ENCODE measurements at places on chromosomes 11 and 22.

- no peak for DNase-seq
Observed at GRCh38 chr11:61618978-61619377, 38.1 kb upstream of the SYT7 start.

DNA sequence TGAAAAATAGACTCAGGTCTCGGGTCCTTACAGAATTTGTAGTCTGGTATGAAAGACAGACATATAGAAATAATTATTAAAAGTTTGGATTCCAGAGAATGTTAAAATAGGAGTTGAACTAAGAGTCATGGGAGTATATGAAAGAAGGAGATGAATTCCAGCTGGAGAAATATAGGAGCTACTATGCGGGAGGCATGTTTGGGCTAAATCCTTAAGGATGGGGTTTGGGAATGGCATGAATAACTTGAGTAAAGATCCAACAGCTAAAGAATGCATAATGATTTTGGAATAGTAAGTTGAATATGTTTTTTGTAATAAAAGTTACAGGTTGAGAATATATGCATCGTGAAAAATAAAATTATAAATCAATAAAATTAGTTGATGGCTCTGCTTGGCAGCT is 129.4 kb upstream of the SLC5A12 start:
- DNase-seq = no peak

DNA sequence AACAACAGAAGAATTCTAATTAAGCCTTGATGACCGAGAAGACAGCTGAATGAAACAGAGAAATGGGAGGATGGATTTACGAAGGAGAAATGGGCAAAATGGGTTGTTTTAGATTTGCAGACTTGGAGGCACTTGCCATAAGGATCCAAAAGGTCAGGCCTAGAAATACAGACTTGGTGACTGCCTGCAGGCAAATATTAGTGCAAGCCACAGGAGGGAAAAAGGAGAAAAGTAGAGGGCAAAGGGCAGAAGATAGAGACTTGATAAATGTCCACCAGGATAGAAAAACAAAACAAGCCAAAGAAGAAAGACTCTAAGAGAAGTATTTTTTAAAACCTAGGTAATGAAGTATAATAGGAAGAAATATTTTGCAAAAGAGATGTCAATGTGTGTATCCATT is 13.1 kb downstream of the CCDC34 start:
- no peak for DNase-seq

DNA sequence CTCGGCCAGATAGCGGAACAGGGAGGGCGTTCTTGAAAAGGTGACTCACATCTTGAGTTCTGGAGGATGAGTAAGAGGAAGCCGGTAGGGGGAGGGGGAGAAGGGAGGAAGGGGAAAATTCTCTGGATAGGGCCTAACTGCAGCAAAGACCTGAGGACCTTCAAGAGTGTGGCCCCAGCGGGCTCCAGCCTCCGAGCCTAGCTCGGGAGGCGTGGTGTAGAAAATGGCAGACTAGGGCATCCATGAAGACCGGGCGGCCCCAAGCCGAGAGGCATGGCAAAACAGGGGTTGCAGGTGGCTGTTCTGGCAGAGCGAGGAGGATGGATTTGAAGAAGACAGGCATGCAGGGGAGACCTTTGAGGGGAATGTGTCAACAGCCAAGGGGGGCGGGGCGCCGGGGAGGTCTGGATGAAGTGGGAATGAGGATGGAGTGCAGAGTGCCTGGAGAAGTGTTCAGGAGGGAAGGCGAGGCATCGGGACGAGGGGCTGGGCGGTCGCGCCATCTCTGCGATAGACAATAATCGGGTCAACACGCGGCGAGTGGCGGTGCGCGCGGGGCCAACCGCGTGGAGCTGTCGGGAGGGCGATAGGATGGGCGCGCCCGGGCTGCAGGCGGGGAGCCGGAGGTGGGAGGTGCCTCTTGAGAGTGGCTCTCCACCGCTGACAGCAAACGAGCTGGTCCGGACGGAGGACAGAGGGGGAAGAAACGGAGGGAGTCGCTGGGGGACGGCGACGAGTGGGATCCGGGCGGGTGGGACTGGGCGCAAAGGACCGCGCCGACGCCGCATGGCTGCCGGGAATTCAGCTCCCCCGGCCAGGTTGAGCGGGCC is 40.0 kb upstream of the CREB3L1 start:
- no peak for DNase-seq

DNA sequence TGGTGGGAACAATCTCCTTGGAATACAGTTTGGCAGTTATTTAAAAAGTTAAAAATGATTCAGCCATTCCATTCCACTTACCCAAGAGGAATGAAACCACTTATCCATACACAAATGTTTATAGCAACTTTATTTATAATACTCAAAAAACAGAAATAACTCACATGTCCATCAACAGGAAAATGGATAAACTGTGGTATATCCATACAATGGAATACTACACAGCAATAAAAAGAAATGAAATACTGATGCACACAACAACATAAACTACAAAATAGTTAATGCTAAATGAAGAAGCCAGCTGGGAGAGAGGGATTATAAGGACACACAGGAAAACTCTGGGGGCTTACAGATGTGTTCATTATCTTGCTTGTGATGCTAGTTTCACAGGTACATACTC is 64.7 kb downstream of the FCHSD2 start:
- no peak for DNase-seq

- no peak for DNase-seq
Observed at GRCh38 chr11:116657842-116658825, 114.7 kb downstream of the BUD13 start.

GRCh38 chr11:87006035-87006434 is 31.7 kb upstream of the TMEM135 start:
- DNase-seq = no peak

DNA sequence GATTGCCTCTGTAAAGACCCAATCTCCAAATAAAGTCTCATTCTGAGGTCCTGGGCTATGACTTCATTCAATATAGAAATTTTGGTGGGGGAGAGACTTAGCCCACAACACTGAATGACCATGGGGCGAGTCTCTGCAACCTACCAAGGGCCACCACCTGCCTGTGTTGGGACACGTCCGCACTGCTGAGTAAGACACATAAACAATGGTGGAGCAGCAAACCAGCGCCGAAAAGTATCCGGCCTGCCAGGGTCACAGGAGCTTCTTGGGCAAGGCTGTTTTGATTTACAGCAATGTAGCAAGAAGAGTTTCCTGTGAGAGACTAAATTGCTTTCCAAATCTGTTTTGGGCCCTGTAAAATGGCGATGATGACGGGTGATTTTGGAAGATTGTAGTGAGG is 122.3 kb downstream of the SHANK2 start:
- no peak for DNase-seq

GRCh38 chr11:64285885-64286800 is 495 bp downstream of the GPR137 start:
- DNase-seq = no peak

- no peak for DNase-seq
Observed at GRCh38 chr11:127919206-127920000, 668.0 kb downstream of the ETS1 start.

DNA sequence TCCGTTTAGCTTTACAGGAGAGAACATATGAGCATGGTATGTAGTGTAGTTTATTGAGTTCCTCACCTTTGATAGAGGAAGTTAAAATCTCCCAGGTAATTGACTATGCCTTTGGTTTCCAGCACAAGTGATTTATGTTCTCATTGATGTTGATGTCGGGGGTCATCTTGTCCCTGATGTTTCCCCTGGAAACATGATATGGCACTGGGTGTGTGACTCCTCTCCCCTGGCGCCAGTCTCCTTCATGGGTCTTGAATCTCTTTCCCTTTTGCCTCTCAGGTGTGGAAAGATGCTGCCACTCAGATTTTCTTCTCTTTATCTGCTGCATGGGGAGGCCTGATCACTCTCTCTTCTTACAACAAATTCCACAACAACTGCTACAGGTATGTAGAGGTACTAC is 28.3 kb downstream of the SLC6A5 start:
- no peak for DNase-seq

GRCh38 chr11:74936087-74936486 is 12.8 kb downstream of the XRRA1 start:
- DNase-seq = no peak

DNA sequence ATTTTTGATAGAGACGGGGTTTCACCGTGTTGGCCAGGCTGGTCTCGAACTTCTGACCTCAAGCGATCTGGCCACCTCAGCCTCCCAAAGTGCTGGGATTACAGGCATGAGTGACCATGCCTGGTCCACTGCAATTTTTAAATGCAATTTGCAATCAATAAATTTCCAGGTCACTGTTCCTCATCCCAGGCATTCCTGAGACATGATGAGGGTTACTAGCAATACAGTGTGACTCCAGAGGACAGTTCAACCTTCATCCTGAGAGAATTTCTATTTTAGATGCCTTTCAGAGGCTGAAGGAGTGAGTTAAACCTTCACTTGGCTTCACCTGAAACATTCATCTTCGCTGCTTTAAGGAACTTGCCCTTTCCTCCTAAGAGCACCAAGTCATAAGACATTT is 9.7 kb upstream of the UBASH3B start:
- DNase-seq = no peak

DNA sequence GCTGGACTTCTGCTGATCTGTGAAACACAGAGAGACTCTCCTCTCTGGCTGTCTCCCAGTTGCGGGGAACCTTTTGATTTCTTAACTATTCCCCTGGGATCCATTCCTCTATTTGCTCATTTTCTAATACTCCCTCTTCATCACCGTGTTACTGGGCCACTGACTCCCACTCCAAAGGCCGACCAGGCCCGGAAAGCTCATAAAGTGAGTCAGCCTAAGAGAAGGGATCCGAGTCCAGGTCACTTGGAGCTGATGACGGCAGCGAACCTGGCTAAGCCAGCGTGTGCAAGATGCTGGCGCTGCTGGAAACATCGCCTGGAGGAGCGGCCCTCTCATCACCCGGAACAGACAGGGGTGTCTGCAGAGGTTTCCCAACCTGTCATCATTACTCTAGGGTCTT is 112.8 kb downstream of the FBXO7 start:
- no peak for DNase-seq

- no peak for DNase-seq
Observed at GRCh38 chr11:67273260-67273990, 7.2 kb downstream of the GRK2 start.

DNA sequence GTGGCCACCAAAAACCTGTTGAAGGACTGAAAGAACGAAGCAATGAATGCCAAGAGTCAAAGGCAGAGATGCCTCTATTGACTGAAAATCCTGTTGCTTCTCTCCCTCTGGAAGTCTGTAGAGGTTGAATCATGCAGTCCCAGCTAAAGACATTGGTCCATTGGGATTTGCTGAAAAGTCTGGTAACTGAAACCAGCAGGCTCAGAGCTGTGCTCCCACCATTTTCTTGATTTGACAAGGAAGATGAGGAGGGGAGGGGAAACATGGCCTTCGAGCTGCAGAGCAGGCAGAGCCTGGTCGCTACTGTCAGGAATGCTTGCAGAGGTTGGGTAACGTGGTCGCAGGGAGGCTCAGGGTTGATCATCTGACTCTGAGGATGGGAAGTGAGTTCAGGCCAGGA is 72.8 kb upstream of the CSNK2A3 start:
- DNase-seq = no peak

DNA sequence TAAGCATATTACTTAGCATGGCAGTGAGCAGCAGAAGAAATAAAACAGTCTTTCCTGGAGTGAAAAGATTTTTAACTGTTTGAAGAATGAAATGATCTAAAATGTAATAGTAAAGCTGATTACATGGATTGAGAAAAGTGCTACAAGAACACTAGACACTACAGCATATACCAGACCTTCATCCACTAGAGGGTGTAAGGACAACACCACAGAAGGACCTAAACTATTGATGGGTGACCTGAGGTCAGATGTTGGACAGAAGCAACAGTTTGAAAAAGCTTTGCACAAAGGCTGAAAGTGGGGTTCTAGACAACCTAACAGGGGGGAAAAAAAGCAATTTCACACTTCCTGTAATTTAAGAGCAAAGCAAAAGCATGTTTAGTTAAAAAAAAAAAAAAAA is 97.7 kb downstream of the RBFOX2 start:
- no peak for DNase-seq

DNA sequence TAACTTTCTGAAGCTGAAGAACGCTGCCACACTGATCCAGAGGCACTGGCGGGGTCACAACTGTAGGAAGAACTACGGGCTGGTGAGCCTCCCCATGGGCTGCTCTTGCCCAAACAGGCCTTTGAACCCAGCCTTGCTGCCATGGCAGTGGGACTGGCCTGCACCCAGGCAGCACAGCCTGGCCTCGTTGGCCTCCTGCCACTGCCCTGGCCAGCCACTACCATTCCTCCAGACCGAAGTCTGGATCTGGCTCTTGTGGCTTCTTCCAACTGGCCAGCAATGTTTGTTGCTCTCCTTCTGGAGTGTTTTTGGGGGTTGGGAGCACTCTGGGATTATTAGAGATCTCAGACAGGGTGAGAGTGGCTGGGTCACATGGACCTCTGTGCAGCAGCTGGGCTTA is 51.0 kb downstream of the MYO7A start:
- no peak for DNase-seq

- DNase-seq = peak; percentile 74
Observed at GRCh38 chr11:118608360-118609227, 1.2 kb downstream of the PHLDB1 start.

DNA sequence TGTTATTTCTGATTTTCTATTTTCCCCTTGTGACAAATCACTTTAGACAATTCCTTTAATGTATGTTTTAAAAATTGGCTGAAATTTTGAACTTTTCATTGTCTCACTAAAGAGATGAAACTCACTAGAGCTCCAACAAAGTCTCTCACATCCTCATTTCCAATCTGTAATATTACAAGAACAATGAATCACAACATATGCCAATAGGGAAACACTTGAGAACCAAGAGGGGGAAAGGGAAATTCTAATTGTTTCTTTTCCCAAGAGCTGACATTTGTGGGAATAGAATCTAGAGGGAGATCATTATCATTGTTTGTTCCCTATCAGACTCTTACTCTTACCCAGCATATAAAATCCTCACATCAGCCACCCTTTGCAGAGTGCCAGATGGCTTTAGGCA is 28.2 kb downstream of the OR10D3 start:
- DNase-seq = no peak

DNA sequence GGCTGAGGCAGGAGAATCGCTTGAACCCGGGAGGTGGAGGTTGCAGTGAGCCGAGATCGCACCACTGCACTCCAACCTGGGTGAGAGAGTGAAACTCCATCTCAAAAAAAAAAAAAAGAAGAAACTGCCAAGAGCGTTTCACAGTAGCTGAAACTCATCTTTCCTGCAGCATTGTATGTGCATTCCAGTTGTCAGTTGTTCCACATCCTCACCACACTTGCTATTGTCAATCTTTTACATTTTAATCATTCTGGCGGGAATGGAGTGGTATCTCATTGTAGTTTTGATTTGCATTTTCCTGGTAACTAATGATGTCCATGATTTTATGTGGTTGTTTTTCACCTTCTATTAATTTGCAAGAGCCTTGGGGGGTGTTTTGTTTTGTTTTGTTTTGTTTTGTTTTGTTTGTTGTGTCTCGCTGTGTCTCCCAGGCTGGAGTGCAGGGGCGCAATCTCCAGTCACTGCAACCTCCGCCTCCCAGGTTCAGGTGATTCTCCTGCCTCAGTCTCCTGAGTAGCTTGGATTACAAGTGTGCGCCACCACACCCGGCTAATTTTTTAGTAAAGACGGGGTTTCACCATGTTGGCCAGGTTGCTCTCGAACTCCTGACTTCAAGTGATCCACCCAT is 8.1 kb upstream of the GNB1L start:
- no peak for DNase-seq
